Stimulated activated CD4-positive, alpha-beta T cell treated with anti-CD3 and anti-CD28 coated beads, TNF-alpha, amount 100 ng/mL, for 24 hours (primary cell): ENCODE measurements at places on chromosomes 16 and 17.

GRCh38 chr17:50200457-50201275 is 765 bp downstream of the COL1A1 start:
- DNase-seq = peak; percentile 60

GRCh38 chr17:37089956-37090355 is 141.2 kb downstream of the AATF start:
- no peak for DNase-seq

DNA sequence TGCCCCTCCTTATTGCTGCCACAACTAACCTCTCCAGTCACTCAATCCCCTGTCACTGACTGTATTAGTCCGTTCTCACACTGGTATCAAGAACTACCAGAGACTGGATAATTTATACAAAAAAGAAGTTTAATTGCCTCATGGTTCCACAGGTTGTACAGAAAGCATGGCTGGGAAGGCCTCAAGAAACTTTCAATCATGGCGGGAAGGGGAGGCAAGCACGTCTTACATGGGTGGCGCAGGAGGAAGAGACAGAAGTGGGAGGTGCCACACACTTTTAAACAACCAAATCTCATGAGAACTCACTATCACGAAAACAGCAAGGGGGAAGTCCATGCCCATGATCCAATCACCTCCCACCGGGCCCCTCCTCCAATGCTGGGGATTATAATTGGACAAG is 86.0 kb upstream of the BCAR1 start:
- no peak for DNase-seq

GRCh38 chr17:65670667-65671371 is 109.4 kb upstream of the AXIN2 start:
- no peak for DNase-seq

DNA sequence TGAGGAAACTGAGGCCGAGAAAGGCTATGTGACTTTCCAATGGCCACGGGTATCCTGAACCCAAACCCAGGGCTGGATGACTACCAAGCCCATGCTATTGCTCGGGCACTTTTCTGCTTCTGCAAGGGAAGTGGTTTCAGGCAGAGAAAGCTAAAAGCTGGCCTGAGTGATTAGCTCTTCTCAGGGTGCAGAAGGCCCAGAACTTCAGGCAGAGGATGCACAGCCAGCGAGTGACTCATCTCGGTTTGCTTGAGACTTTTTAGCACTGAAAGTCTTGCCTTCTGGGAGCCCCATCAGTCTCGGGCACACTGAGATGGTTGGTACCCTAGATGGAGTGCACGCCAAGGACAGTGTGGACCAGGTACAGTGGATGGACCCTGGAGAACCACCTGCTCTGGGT is 129.5 kb upstream of the SDK2 start:
- DNase-seq = no peak

GRCh38 chr16:70687102-70687511 is 1.3 kb upstream of the MTSS2 start:
- DNase-seq = no peak

- DNase-seq = no peak
Measured at GRCh38 chr16:80883816-80884215, 79.4 kb upstream of the CDYL2 start.

- no peak for DNase-seq
Measured at GRCh38 chr17:74607221-74607620, 15.1 kb upstream of the CD300LD start.

DNA sequence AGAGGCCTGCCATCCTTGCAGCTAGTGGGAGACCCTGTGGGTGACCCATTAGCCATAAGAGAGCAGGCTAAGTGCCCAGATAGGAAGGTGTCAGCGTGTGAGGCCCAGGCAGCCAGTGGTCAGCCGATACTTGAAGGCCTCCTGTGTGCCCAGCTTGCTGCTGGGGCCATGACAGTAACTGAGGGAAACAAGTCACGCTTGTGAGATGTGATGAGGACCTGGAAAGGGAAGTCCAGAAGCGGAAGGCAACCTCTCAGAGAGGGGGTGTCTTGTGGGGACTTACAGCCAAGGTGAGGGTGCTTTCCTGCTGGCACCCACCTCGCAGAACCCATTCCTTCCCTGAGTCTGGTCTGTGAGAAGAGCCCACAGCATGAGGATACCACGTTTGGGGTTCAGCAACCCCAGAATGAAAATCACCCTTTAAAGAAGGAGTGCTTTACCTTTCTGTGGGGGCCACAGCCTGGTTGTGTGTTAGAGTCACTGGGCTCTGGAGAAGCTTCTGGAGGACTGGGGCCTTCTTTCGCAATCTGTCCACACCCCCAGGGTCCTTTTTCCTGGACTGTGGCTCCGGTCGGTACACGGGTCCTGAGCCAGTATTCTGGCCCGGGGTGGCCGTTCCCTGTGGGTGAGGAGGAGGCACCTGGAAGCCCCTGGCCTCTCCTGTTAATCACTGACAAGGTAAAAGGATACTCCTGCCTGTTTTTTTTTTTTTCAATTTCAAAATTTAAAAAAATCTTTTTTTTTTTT is 53.9 kb downstream of the PLCG2 start:
- no peak for DNase-seq

DNA sequence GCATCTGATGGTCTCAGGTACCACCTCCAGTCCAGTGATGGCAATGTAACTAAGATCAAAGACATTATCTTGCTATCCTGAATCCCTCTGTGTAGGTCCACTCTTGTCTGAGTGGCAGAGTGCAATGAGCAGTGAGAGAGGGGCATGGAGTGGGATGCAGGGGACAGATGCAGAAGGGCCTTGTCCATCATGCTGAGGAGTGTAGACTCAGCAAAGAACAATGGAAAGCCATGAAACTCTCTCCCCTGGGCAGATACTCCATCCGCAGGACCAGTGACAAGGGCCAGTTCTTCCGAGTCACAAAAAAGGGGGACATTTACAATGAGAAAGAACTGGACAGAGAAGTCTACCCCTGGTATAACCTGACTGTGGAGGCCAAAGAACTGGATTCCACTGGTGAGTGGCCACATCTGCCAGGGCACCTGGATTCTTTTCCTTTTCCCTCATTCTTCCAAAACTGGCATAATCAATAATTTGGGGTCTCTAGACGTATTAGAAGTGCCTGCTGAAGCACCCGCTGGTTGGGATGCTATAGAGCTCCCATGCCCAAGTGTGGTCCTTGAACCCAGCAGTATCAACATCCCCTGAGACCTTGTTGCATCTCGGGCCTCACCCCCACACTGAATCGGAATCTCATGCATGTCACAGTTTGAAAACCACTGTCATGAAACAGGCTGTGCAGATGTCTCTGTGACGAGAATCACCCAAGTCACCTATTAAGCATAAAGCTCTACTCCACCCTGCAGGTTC is 29.5 kb downstream of the CDH5 start:
- no peak for DNase-seq

- DNase-seq = no peak
Measured at GRCh38 chr17:77295241-77295853, 154.6 kb downstream of the SEC14L1 start.

- DNase-seq = no peak
Measured at GRCh38 chr16:8585041-8585440, 5.3 kb downstream of the TMEM114 start.

- no peak for DNase-seq
Measured at GRCh38 chr16:86138121-86139085, 239.4 kb downstream of the IRF8 start.

- DNase-seq = peak; percentile 12
Measured at GRCh38 chr17:32350666-32351418, 885 bp downstream of the ZNF207 start.

DNA sequence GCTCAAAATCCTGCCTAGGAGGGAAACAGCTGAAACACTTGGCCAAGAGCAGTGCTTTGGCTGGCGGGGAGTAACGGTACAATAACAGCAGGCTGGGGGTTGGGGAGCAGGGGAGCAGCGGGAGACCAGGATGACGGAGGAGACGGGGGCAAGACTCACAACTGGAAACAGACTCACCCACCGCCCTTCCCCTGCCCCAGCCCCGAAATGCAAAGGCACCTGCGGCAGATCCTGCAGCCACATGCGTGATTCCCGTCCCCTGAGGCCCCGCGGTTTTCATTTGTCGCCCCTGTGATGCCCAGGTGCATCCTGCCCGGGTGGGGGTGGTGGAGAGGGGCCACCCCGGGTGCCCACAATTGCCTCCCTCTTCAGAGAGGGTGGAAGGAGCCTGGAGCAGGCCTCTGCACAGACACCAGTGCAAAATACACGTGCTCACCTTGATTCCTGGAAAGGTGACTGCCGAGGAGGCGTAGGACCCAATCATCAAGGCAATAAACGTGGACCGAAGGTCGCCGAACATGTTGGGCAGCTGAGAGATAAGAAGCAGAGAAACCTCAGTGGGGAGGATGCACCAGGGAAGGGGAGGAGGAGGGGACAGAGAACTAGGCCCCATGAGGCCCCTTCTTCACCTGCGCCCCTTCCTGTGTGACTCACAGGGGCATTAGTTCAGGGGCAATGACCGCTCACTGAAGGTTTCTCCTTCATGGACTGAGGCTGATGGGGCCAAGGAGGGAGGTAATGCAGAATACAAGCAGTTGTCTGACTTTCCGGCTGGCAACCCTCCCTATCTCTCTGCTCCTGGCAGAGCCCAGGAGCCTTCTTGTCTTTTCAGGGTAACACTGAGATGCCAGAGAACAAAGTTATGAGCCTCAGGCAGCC is 30.4 kb upstream of the PITPNA start:
- no peak for DNase-seq

DNA sequence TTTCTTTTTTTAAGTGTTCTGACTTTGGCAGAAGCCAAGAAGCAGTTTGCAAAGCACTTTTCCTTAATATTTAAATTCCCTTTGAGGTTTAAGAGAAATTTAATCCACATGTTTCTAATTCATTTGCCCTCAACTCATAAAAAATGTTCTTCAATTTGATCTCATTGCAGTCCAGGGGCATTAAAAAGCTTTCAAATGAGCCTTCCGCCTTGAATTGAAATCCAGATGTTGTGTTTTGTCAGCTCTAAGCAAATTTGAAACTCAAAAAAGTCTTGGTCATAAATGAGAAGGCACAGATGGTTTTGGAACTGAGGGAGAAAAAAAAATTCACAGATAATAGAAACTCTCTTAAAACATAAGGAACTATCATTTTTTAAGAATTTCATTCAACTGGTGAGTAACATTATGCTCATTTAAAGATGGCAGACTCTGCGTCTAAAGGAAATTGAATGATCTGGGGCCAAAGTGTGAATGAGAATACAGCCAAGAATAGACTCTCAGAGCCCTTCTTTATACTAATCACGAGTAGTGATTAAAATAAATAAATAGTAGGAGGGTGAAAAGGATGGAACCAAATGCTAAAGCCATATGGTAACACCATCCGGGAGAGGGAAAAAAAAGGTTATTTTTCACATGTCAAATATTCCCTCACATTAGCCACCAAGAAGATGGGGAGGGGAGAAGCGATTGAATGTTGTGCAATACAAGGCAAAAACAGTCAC is 1304.7 kb downstream of the CDH8 start:
- DNase-seq = no peak

DNA sequence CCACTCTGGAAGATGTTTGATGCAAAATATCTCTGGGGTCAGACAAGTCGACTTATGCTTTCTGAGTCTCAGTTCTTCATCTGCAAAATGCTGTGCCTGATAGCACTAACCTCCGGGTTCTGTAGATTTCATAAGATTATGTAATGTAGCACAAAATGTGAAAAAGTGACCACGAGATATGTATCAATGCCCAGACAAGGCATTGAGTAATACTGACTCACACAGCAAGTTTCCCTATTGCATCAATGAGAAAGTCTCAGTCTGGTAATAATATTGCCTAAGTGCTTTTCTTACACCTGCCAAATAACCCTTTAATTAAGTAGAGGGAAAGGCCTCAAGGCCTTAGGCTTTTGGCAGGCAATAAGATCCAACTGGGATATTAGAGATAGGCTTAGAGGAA is 41.4 kb upstream of the MMP2 start:
- no peak for DNase-seq

DNA sequence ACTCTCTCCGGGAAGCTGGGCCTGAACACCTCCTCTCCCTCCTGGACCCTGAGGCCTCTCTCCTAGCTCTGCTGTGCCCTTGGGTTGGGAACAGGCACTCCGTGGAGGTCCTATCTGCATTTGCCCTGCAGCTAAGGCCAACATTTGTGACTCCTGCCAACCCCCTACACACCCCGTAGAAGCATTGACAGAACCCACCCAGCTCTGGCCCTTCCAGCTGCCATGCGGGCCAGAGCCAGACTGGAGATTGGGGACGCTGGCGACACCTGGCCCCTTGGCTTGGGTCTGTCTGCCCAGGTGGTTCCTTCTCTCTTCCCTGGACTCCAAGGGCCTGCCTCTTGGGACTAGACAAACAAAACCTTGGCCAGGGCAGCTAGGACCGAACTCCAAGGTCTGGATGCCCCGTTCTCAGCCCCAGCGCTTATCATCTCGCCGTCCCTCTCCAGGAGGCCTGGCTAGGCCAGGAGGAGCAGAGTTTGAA is 644 bp upstream of the RHBDF2 start:
- DNase-seq = no peak

GRCh38 chr17:40841246-40841645 is 18.8 kb upstream of the KRT10 start:
- no peak for DNase-seq
